ENCODE measurements at places on chromosomes 7 and 10.
A peak's percentile ranks its signal among the peaks of the same experiment; 100 is the strongest.

GRCh38 chr10:132685101-132685891 lies 100.7 kb downstream of the NKX6-2 start:
- DNase-seq = peak; percentile 89

DNA sequence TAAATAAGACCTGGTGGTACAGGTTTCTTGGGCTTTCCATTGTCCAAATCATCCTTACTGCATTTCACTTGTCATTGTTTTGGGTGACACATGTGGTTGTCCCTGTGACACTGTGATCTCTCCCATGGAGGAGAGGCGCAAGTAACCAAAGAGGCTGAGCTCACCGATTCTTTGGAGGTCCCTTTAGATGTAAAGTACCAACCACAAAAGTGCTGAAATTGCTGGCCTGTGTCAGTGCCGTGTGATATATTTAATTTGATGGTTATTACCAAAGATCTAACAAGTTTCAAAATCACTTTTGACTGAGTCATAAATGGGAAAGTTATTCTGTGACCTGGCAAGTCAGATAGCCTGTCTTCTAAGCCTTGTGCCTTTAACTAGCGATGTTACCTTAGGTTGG lies 19.4 kb downstream of the MCM10 start:
- DNase-seq = no peak

DNA sequence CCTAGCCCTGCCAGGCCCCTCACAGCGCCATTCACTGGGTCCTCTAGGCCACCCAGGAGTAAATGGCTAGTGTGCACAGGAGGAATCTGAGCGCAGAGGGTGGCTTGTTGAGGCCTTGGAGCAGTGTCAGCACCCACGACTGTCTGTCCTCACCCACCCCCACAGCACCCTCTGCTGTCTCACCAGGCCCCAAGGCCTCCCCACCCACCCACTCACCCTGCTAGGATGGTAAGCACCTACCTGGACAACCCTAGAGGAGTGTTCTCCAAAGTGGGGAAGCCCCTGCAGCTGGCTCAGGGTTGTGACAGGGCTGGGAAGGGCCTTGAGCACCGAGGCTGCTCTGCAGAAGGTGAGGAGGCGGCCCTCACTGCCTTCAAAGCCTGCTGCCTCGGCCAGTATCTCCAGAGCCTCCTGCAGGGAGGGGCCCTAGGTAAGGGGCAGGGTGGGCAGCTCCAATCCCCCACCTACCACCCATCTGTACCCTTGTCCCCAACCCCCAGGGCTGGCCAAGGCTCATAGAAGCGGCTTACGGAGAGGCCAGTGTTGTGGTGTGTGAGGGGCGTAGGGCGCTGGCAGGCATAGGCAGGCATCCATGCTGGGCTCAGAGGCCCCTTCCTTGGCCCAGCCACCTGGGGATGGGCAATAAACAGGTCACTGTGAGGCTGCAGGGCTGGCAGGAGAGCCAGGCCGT lies 2.9 kb downstream of the POLM start:
- DNase-seq = no peak

DNA sequence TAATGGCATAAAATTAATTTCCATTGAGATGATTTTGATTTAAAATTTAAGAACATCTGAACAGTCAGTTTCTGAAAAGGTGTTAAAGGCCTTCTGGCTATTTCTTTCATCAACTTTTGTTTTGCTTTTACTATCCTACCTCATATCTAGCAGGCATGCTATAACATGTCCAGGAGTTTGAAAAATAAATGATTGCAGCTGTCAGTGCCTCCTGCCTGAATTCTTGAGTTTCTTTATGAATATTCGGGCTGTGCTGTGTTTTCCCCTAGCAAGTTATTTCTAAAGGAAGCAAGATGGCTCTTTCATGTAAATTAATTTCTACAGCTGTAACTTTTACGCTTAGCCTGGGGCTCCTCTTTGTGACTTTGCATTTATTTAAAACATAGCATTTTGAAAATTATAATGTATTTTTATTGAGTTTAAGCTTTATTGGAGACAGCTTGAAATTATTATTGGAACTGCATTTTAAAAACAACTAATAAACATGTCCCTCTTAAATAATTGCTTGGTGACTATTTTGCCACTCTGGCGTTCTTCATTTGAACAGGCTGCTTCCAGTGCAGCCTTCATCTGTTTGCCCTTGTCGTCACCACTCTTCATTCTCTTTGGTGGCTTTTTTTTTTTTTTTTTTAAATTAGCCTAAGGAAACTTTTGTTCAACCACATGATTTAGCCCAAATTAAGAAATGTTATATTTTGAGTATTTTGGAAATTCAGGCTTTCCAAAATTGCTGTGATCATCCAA lies 1083.4 kb upstream of the LRRN3 start:
- DNase-seq = no peak

DNA sequence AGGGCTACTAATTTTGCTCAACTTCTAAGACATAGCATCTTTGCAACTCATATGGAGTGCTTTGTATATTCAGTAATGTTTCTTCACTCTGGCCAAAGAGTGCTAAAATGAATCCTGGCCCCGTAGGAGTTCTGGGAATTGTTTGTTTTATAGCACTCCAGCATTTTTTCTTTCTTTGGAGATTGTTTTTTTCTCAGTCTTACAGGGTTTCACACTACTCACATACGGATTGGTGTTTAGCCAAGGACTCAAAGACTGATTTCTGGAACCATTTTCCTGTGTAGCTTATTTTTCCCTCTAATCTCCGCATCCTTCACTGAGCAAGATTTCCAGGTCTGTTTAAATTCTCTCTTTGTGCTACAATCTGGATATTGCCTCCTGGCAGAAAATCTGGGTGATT lies 6.4 kb downstream of the TAS2R41 start:
- DNase-seq = no peak

- no peak for DNase-seq
Measured at GRCh38 chr7:35792472-35792871, 8.4 kb upstream of the SEPTIN7 start.

DNA sequence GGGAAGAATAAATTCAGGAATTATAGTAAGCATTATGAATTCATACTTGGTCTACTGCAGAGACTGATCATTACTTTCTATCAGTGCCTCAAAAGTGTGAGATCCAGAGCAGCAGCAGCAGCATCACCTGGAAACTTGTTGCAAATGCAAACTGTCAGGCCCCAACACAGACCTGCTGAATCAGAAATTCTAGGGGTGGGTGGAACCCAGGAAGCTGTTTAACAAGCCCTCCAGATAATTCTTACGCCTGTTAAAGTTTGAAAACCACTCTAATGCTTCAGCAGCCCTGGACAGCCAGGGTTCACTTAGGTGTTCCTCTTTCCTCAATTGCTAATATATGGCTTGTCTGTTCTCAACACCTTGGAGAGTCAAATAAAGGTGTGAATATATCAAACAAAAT lies 19.5 kb downstream of the CACUL1 start:
- DNase-seq = no peak

DNA sequence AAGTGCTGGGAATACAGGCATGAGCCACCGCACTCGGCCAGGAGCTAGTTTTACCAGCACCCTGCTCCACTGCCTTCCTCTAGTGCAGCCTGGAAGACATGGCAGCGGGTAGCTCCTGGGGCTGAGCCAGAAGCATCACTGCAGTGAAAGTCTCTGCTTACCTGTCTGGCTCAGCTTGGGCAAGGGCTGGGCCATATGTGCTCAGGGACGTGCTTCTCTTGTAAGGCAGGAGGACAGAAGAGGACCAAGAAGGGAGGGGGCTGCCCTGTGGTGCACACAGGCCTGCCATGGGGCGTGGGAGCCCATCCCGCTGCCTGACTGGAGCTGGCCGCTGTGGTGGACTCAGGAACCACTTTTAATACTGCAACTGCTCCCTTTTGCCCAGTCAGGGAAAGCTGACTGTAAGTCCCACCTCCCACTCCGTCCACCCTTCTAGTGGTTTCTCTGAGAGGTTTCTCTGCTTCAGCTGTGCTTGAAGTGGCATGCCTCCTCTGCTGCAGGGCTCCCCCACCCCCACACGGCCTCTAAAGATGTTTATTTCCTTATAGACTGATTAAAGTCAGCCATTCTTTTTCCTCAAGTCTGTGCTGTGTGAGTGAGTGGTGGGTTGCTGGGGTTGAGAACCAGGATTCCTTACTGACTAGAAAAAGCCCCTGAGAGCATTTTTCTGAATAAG lies 25.3 kb upstream of the C10orf95 start:
- no peak for DNase-seq

DNA sequence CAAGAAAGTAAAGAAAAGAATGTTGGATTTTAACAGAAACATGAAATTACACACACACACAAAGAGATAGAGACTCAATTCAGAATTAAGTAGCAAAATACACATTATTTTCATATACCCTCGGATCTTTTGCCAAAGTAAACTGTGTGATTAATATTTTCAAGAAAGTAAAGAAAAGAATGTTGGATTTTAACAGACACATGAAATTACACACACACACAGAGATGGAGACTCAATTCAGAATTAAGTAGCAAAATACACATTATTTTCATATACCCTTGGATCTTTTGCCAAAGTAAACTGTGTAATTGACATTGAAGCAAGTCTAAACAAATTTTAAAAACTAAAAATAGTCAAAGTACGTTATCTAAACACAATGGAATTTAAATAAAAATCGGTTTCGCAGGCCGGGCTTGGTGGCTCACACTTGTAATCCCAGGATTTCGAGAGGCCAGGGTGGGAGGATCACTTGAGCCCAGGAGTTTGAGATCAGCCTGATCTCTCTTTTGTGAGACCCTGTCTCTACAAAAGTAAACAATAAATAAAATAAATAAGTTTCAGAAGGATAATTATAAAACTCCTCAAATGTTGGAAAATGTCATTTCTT lies 337.3 kb upstream of the MAGI2 start:
- no peak for DNase-seq

- DNase-seq = no peak
Measured at GRCh38 chr7:143322760-143323633, 7.1 kb downstream of the CLCN1 start.

DNA sequence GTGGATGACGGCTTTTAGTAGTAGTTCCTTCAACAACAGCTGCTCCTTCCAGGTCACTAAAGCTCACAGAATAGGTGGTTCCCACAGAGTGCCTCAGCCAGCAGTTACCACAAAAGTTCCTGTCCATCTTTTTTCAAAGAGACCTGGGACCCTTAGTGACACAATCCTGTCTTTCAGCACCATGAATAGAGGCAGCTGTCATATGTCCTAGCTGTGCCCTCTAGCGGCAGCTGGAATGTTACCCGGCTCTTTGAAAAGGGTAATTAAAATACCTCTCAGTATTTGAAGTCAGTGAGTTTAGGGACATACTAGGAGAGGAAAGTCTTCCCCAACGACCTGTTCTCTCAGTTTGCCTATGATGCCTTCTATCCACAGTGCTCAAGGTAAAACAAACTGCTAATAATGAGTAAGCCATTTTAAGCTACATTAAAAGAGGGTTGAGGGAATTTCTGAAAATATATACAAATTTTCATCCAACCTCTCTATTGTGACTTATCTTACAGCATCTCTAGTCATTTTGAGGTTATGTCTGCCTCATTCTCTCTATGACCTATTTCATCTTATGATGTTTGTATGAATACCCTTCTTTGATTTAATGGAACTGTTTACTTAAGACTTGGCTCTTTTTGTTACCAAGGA lies 290.8 kb downstream of the NXPH1 start:
- peak; percentile 39 for DNase-seq

- no peak for DNase-seq
Measured at GRCh38 chr10:49365675-49366415, 30.0 kb downstream of the DRGX start.

DNA sequence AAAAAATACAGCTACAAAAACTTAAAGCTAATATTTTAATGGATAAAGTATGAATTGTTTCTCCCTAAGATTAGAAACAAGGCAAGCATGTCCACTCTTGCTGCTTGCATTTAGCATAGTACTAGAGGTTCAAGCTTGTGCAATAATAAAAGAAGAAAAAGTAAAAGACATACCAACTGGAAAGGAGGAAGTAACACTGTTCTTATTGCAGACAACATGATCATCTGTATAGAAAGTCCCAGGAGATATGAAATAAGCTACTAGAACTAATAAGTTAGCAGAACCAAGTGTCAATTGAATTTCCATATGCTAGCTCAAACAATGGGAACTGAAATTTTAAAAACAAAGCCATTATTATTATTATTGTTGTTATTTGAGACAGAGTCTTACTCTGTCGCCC lies 20.0 kb upstream of the RABGEF1 start:
- DNase-seq = no peak

DNA sequence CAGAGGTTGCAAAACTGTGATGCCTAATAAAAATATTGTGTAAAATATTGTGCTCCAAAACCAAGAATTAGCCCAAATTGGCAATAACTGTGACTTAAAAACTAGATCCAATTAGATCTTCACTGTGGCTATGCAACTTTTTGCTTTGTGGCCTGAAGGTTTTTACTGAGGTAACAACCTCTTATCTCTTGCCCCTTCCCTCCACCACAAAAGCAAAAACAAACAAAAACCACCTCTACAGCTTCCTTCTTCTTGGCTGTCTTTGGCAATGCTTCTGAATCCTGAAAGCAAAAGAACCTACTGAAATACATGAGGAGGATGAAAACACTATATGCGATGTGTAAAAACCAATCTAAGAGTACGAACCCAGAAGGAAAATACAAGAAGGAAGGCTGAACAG lies 226.7 kb upstream of the MBL2 start:
- DNase-seq = no peak

GRCh38 chr10:3830946-3831345 lies 45.9 kb upstream of the KLF6 start:
- DNase-seq = peak; percentile 8

DNA sequence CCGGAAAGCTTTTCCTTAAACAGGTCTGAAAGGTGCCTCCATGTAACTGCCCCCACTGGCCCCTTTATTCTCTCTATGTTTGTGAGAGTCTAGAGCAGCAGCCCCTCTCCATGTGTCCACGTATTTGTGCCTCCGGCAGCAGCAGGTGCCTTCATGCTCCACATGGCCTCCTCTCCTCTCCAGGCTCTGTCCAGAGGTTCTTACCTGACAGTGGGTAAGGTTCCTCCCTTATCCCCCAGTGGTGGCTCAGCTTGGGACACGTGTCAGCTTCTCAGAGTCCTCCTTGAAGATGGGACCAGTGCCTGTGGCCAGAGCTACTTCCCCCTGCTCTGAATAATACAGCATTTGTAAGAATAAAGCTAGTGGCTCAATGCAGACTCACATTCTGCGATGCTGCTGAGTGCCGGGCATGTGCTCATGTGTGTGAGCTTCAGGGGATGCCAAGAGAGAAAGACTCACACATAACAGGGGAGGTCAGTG lies 7.9 kb downstream of the CALML3 start:
- DNase-seq = no peak

DNA sequence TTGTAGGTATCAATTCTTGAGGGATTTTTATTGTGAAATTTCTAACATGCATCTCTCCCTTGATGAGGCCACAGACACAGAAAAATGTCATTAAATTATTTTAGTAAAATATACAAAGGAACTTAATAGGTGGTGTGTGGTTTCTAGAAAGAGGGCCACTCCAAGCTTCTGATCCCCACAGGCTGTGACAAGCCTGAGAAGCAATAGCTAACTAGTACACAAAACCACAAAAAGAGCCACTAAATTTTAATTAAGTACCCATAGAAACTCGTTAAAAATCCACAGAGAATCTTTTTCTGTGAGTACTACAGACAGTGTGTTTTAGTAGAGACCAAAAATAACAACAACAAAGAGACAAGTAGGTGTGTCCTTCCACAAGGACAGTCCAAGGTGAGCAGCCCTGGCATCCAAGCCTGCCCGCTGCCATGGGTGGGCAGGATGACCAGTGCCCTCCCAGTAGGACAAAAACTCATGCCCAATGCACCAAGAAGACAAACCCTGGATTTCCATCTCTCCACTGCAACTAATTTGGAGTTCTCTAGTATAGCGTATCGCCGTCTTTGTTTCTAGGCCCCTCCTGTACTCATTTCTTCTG lies 81.0 kb downstream of the RNF216 start:
- DNase-seq = no peak

GRCh38 chr10:88986549-88987242 lies 3.9 kb upstream of the FAS start:
- peak; percentile 80 for DNase-seq

- no peak for DNase-seq
Measured at GRCh38 chr7:37732888-37733287, 49.3 kb downstream of the GPR141 start.
